CD4-positive, alpha-beta T cell treated with Interleukin-6 at 100 ng/mL for 8 hours (primary cell): ENCODE measurements at places on chromosomes 5 and 9.

DNA sequence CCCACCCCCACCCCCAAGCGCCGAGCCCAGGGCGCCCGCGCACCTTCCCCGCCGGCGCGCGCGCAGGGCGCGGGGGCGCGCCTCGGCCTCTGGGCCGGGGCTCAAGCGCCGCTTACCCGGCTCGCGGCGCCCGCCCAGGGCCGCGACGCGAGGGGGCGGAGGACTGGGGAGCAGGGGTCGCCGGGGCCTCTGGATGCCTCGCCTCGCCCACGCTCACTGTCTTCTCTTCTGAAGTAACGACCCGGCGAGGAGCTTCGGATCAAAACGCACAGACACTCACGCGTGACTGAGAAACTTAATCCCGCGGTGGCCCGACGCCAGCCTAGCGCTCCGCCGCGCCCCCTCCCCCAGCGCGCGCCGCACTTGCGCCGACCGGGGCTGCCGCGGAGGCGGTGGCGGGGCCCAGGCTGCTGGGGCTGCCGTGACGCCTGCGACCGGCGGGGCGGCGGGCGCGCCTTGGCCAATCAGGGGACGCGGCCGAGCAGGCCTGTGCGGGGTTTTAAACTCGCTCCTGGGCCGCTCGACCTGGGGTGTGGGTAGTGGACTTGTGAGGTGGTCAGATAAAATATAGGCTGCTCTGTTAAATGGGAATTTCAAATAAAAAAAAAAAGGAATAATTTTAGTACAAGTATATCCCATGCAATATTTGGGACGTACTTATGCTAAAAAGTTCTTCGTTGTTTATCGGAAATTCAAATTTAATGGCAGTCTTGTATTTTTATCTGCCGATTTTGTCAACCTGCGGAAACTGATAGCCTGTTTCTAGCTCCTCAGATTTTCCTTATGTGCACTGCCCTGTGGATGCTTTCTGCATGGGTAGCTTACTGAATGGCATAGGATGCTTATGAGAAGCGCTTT lies at the start of gene MPDZ:
Gene MPDZ, minus strand, starts transcription at position 409 of the 858 bp plus-strand sequence. CDS start 29,377 bp downstream, outside the sequence.
- no peak for DNase-seq

- no peak for DNase-seq
These were observed 33.0 kb downstream of the DAPK1 start for GRCh38 chr9:87530716-87531115.

DNA sequence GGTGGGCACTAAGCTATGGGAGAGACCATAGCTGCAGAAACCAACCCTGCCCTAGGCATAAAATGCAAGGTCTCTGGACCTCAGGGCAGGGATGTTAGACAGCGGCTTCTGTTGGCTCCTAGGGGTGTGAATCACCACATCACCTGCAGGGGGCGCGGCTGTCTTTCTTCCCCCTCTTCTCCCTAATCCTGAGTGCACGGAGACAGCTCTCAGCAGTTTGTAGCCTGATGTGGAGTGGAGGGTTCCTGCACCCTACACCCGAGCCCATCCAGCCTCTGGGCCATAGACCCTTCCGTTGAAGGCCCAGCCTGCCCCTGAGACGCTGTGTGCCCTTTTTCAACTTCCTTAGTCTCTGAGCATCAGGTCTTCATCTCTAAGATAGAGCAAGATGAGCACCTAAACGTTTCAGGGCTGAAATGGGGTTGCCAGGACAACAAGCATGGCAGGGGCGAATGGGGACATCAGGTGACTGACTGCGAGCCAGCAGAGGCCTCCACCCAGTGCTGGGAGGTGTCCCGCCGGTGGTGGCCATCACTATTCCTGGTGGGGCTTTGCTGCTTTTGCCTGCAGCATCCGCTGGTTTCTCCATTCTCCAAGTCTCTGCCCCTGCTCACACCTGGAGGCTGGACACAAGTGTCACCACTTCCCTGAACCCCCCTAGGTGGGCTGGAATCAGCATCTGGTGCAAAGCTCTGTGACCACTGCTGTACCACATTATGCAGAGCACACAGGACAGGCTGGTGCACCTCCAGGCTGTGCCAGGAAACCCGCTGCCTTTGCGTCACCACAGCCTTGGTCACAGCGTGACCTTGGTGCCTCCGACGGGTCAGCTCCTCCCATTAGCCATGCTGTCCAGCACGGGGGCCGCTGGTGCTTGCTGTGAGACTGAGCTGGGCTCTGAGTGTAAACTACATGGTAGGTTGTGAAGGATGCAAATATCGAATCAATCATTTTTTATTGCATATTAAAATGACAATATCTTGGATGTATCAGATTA lies 2.5 kb upstream of the SEC16A start:
- DNase-seq = peak; percentile 81

DNA sequence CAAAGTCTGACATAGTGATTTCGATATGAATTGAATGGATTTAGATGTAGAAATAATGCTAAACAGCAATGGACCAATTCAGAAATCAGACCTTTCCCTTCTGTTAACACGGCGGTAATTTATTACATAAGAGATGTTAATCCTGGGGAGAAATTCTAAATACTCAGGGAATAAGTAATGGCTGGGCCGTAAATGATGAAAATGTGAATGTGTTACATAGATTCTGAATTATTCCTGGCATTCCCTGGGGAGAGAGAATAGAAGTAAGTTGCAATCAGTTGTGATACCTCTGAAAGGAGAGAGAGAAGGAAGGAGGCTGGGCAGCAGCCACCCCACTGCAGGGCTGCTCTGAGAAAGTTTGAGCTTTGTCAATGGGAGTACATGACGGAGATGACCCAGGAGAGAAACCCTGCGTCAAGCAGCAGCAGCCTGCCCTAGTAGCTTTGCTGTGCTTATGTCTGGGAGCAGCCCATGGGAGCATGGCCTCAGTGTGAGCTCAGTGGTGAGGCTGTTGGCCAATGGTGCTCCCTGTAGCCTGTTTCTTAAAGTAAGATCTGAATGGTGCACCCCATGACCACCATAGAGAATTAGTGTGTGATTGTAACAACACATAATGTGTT lies 420.1 kb downstream of the MTRR start:
- DNase-seq = no peak

GRCh38 chr5:121377461-121377860 lies 474.2 kb upstream of the FTMT start:
- no peak for DNase-seq

- no peak for DNase-seq
These were observed 453.2 kb downstream of the MED10 start for GRCh38 chr5:5925191-5925590.

DNA sequence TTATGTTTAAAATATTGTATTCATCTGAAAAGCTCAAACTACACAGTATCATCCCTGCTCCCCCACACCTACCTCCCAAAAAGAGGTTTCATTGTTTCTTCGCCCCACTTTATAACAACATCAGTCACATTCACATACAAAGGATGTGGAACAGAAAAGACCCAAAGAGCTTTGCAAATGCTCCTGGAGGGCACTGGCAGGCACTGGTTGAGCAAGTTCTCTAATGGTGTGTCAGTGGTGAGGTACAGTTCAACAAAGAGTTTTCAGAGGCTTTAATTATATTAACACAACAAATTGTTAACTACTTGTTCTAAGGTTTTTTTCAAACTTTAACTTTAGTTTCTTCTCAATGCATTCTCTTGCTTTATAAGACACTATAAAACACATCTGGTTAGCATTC lies 54.1 kb upstream of the ECM2 start:
- no peak for DNase-seq

GRCh38 chr9:86605303-86605702 lies 251.1 kb upstream of the TUT7 start:
- no peak for DNase-seq

DNA sequence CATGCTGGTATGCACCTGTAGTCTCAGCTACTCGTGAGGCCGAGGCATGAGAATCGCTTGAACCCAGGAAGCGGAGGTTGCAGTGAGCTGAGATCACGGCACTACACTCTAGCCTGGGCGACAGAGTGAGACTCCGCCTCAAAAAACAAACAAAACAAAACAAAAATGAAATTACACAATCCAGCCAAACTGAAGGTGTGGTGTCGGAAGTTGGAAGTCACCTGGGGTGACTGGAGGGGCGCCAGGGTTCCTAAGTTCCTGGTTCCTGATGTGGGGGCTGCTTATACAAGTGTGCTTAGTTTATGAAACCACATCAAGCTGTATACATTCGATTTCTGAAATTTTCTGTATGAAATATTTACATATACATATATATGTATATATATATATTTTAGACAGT lies 3.7 kb upstream of the DOLPP1 start:
- no peak for DNase-seq

DNA sequence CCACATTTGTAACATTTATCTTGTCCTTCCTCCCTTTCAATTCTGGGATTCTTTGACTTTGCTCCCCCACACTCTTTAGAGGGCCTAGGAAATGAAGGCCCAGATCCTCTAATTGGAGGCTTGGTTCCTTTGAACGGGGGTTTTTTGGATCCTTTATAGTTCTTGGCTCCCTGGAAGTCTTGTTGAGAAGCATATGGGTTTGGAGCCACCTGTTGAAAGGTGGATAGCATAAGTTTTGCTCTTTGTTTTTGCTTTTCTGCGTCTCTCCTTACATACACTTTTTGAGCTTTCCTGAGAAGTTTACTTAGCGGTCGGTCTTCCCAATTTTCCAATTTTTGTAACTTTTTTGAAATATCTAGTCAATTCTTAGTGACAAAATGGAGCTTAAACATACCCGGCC lies 17.8 kb downstream of the IFT74 start:
- DNase-seq = no peak

DNA sequence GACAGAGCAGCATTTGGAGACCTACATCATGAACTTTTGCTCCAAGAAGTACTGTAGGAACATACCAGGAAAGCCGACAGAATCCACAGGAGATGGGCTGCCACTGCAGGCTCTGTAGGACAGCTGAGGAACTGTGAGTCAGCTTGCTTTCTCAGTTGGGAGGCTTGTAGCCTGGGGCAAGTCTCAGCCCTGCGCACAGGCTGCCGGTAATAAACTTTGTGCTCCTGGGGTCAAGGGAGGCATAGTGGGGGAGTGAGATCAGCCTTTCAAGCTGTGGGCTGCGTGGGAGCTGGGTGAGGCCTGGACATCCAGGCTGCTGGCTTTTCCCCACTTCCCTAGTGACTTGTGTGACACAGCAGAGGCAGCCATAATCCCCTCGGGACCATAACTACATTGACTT lies 718.0 kb upstream of the CDH10 start:
- no peak for DNase-seq

GRCh38 chr5:67728326-67728890 lies 487.1 kb upstream of the PIK3R1 start:
- no peak for DNase-seq

DNA sequence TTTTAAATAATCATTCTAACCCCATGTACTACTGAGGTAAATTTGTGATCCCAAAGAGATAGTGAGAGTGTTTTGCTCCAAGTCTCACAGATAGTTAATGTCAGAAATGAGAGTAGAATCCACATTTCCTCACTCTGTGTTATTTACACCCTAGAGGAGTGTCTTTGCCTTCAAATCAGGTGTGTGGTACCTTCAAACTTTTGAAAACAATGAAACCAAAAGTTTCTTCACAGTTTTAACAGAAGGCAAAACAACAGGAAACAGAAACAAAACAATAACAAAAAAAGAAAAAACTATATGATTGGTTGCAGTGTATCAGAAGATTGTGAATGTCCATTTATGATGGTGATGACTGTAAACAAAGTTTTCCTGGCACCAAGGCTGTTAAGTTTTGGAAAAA lies 85.9 kb downstream of the ERBIN start:
- DNase-seq = no peak
